HCT116 (cell line): ENCODE measurements at places on chromosomes 7 and 10. TPM values are rescaled to one million over a fixed set of nuclear protein-coding genes. Genes with fewer than 3 reads are reported as not detected.

HABP2 gene
- total RNA-seq = 0.20 TPM

GPR37 gene
- 2.2 TPM for total RNA-seq

GRCh38 chr7:32936689-32937088, 20.6 kb upstream of the FKBP9 start:
- no peaks in the 10 kb centered on the region for H3K27me3 ChIP-seq
- no peak overlapping the region for H3K4me3 ChIP-seq
- no peak for DNase-seq
- H3K4me1 ChIP-seq = peaks cover 7% of the 10 kb centered on the region

LLCFC1 gene
- total RNA-seq = not detected

- H3K27ac ChIP-seq = no peak overlapping the region
- H3K4me3 ChIP-seq = no peak overlapping the region
Observed at GRCh38 chr10:52768001-52768532, 4.5 kb downstream of the MBL2 start.
